ENCODE measurements at places on chromosomes 7 and 10.

DNA sequence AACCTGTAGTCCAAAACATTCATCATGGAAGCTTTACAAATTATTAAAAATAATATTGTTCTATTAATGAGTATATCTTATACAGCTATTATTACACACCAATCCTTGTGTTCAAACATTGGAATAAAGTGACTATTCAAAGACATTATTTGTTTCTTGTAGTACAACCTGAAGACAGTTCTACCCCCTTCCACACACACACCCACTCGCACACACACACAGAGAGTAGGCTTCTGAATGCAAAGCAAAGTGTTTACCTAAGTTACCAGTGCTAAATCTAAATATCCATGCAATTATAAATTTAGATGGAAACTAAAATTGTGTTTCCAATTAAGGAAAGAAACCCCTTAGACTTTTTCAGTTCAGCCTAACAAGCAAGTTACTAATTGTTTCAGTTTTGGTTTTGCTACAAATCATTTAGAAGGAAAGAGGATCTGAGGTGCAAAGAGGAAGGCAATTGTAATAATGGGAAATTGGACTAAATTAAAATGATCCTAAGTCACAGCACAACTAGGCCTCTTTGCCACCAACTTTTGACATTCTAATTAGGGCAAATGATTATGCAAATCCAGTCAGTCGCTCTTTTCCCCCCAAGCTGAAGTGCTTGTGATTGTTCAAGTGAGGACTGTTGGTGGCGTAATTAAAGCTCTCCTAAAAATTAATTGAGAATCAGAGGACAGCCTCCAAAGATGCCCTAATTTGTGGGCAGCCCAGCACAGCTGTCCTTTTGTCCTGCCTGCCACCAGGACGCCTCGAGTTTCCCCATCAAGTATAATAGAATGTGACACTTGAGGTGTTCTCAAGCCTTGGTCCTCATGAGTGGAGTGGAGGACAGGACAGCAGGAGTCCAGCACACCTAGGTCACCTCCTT, 19.9 kb upstream of the ATOH7 start:
- no peak for DNase-seq

GRCh38 chr10:67935223-67935622, 50.8 kb downstream of the SIRT1 start:
- DNase-seq: no peak

DNA sequence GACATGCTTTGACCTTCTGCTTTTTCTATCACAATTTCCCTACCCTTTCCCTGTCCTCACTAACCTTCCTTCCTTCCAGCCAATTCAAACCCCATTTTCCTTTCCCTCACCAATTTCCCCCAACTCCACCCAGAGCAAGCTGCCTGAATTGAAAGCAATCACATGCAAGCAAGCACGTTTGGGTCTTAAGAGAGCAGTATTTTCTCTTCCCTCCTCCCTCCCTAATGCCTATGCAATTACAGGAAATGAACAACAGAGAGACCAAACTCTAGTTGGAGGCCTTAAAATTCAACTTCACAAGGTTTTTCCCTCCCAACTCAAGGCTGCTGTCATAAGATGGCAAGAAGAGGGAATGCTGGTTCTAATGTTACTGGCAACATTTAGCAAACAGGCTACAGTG, 117.2 kb downstream of the MYOF start:
- DNase-seq: no peak

GRCh38 chr10:72248468-72249151, 25.1 kb upstream of the DDIT4 start:
- no peak for DNase-seq

DNA sequence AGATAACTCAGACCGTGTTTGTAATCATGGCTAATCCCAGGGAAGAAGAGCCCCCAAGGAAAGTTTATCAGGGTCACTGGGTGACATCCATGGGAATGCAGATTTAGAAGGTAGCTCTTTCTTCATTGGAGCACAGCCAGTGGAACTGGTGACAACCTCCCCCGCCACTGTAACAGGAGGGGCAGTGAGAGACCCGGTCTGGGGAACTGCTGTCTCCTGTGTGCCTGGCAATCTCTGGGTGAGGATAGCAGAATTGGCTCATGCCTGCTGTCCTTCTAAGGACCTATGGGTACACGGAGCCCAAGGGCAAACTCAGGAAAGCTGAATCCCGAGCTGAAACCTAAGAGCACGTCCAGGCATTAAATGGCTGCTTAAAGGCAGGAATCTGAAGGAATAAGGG, 341.6 kb downstream of the ABCA13 start:
- DNase-seq: no peak

DNA sequence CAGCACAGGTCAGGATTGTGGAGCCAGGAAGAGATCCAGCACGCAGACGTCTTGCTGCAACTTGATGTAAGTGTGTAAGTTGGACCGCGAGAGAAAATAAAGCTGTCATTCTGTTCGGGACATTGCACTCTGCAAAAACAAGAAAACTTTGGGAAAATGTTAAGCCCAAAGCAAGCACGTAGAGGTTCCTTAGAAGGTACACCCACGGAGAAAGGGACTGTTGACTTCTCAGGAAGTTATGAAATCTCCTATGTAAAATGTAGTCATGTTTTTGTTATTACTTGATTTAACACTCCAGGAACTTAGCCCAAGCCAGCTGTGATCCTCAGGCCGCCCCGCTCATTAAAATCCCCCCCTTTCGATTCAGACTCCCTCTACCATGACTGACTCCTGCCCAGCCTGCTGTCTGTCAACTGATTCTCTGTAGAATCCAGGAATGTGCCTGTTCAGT, 196.1 kb upstream of the TCF7L2 start:
- no peak for DNase-seq

DNA sequence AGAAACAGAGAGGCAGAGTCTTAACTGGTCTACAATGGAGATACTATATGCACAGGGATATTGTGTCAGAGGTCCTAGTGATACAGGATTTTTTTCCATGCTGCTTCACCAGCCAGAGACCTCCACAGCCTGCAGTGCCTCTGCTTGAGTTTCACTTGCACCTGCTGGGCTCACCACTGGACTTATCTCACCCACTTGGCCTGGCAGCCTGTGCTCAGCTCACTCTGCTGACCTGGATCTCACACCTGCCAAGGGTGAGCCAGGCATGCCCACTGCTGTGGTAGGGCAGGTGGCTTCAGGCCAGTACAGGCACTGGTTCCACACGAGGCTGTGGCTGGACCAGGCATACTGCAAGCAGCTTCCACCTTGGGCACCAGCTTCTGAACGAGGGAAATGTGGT, 36.6 kb downstream of the PNLIPRP3 start:
- DNase-seq: no peak

- DNase-seq: no peak
Measured at GRCh38 chr7:88073626-88074025, 139.6 kb downstream of the ADAM22 start.

DNA sequence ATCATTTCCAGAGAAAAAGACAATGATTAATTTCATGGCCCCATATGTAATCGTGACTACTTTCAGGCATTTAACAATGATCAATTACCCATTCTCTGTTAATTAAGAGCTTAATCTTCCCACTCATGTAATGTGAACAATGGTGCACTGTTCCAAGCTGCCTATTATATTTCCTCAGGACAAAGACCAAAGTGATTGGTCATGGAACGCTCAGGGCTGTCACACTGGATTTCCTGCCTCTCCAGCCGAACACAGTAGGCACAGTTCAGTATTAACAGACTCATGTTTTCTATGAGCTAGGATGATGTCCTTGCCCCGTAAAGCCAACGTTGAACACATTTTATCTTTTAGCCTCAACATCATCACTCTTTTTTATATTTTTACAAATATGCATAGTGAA, 142.7 kb upstream of the FZD8 start:
- no peak for DNase-seq

GRCh38 chr10:90817128-90817889, 40.5 kb downstream of the HTR7 start:
- DNase-seq: no peak

- DNase-seq: no peak
Measured at GRCh38 chr10:93028883-93029282, 31.7 kb upstream of the CYP26C1 start.

DNA sequence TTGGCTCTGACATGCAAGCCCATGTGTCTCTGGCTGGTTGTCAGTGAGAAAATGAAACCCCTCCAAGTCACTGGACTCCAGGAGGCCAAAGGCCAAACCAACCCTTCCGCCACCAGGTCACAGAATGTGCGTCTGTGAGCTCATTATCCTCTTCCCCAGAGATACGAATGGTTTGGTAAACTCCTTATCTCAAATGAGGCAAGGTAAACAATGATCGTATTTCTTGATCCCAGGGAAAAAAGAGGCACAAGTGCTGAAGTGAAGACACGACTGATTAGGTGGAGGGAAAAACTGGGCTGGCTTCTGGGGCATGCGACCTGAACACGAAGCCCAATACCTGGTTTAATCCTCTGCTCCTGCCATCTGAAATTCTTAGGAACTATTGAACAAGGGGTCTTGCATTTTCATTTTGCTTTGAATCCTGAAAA, 70.6 kb upstream of the ARID5B start:
- no peak for DNase-seq

DNA sequence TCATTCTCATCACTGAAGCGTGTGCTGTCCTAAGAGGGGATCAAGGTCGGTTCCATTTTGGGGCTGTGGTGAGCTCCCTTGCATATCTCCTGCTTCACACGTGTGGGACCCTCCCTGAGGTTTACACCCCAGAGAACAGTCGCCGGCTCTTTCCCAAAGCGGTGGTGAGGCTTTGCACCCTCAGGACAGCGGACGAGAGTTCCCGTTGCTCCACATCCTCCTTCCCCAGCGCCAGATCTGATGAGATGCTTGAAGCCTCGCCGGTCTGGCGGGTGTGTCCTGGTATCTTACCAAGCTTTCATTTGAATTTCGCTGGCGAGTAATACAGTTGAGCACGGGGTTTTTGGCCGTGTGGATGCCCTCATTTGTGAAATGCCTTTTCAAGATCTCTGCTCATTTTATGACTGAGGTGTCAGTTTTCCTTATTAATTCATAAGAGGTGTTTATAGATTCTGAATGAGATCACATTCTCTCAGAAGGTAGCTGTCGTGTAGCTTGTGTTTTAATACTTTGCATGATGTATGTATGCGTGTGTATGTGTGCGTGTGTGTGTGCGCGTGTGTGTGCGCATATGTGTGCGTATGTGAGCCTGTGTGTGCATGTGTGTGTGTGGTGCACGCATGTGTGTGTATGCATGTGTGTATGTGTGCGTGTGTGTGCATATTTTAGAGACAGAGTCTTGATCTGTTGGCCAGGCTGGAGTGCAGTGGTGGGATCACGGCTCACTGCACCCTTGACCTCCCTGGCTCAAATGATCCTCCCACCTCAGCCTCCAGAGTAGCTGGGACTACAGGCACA, 30.7 kb downstream of the ELFN1 start:
- no peak for DNase-seq

DNA sequence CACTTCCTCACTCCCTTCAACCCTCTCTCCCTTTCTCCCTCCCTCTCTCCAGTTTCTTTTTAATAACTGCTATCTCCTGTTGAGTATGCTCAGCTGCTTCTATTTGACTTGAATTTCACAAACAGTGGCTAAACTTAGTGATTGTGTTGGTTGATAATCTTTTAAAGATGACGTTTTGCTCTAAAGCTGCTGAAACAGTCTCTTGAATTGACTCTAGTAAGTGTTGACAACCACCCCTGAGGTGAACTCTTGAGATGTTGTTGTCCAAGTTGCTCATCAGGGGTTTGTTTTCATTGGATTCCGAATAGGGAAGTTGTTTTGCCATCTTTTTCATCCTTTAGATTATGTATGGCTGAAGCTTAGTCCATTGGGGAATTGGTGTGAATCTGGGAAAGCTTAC, 176.2 kb downstream of the TWIST1 start:
- no peak for DNase-seq

GRCh38 chr10:90977162-90977854, 56.4 kb upstream of the ANKRD1 start:
- DNase-seq: no peak

- no peak for DNase-seq
Measured at GRCh38 chr7:14851610-14852009, 50.9 kb downstream of the DGKB start.

- no peak for DNase-seq
Measured at GRCh38 chr10:11150231-11150731, 132.6 kb downstream of the CELF2 start.

GRCh38 chr10:85612378-85612775, 754.2 kb downstream of the GRID1 start:
- DNase-seq: no peak

GRCh38 chr7:5598261-5598761, 174.7 kb upstream of the TNRC18 start:
- DNase-seq: no peak

- DNase-seq: no peak
Measured at GRCh38 chr10:79111427-79111826, 42.7 kb downstream of the ZMIZ1 start.

DNA sequence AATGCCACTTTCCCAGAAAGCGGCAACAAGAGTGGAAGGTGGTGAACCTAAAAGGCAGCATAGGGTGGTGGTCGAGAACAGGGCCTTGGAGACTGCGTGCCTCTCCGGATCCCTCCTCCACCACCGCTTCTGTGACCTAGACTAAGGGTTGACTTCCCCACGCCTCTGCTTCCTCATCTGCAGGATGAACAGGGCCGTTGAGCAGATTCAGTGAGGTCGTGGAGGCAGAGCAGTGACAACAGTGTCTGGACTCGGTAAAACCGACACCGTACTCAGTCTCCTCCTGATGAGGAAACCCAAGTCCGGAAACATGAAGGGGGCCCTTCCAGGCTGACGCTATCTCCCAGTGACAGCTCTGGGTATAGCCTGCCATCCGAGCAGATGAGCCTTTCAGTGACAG, 162.6 kb downstream of the CELF2 start:
- DNase-seq: no peak

- DNase-seq: no peak
Measured at GRCh38 chr7:66178258-66178657, 26.9 kb upstream of the TPST1 start.

GRCh38 chr7:5043661-5044060, 2.0 kb upstream of the RBAK start:
- no peak for DNase-seq

DNA sequence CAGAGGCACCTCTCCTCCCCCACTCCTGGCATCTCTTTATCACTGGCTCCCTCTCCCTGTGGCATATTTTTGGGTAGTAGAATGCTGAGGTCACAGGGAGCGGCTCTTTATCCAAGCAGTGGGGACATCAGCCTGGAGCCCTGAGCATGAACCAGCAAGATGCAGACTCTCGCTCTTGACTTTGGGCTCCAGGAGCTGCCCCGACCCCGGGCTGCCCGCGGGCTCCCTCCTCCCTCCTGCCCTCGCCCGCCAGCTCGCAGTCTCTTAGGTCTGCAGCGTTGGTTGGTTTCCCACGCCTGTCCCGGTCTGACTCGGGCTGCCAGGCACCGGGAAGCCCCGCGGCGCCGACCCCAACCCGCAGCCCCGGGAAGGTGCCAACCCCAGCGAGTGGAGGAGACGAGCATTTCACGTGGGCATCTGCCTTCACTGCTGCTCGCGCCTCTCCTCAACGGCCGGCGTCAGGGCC, 1.3 kb downstream of the INSYN2A start:
- no peak for DNase-seq

DNA sequence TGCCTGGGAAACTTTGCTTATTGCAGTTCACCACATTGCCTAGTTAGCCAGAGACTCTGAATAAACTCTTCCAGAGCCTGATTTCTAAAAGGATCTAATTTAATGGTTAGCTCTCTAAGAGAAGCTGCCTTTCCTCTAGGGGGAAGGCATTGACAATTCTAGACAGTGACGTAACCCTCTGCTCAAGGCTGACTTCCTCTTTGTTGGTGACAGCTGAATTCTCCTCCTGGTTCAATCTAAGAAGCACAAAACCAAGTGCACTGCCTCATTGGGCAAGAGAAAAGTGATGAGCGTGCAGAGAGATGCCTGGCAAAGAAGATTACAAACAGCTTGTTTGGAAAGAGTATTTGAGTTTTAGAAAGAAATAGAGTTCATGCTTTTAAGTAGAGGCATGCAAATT, 102.7 kb downstream of the MACC1 start:
- DNase-seq: no peak
